ENCODE measurements at places on chromosomes 6 and 20.

- H3K4me1 ChIP-seq, result peaks cover 42% of the 10 kb centered on the region
- H3K4me3 ChIP-seq, result peak overlapping the region; percentile 87
Measured at GRCh38 chr6:29965563-29965872, 23.2 kb downstream of the HLA-A start.

GRCh38 chr6:19434065-19434464, 403.1 kb upstream of the ID4 start:
- H3K27me3 ChIP-seq, result no peaks in the 10 kb centered on the region
- no peak overlapping the region for H3K27ac ChIP-seq
- no peaks in the 10 kb centered on the region for H3K36me3 ChIP-seq
- DNase-seq, result no peak
- no peaks in the 10 kb centered on the region for H3K4me1 ChIP-seq
- no peak overlapping the region for H3K4me3 ChIP-seq

GRCh38 chr6:121932076-121932991, 467.1 kb upstream of the HSF2 start:
- DNase-seq, result no peak
- no peak overlapping the region for H3K27ac ChIP-seq
- H3K4me3 ChIP-seq, result no peak overlapping the region
- H3K4me1 ChIP-seq, result no peaks in the 10 kb centered on the region

DNA sequence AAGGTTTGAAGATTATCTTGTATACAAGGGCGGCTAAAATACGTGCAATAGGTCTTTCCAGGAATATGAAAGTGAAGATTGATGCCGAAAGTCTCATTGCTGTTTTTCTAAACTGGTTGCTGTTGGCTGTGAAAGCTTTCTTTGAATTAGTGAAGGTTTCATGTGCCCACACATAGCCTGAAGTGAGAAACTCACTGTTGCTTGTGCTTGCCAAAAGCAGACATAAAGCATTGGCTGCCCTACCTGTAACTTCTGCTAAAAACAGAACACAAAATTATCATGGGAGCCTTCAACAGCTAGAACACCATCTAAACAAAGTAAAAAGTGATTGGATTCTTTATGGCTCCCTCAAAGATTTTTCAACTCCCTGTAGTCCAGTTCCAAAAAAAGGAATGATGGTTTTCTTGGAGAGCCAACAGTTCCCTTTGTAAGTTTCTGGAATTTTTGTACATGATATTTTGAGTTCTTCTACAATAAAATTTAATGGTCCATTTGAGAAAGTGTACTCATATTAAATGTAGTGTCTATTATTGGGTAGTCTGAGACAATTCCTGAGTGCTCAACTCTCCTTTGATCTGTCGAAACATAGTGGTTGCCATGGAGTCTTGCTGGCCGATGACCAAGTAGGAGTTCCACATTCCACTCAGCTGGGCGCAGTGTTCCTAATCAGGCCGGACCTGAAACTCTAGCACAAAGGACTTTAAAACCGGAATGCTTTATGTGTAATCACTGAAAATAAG, 68.5 kb downstream of the PLEKHG1 start:
- H3K36me3 ChIP-seq, result no peaks in the 10 kb centered on the region
- H3K4me3 ChIP-seq, result no peak overlapping the region
- no peak for DNase-seq
- H3K27me3 ChIP-seq, result peaks cover 6% of the 10 kb centered on the region
- peaks cover 3% of the 10 kb centered on the region for H3K4me1 ChIP-seq
- H3K27ac ChIP-seq, result no peak overlapping the region

DNA sequence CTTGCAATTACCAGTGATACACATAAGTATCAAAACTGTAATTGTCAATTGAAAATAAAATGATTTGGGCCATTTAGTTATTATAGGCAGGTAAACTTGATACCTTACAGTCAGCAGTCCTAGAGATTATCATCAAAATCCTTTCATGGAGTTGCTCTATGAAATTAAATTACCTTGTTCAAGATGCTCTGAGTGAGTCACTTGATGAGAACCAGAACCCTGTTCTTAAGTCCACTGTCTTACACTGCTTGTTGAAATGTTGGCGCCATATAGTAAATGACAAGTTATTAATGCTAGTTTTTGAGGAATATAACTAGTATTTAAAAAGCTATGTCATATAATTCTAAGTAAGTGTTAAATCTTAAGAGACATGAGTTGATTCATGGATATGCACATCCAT, 37.2 kb upstream of the BAG2 start:
- H3K36me3 ChIP-seq, result no peaks in the 10 kb centered on the region
- H3K27me3 ChIP-seq, result no peaks in the 10 kb centered on the region
- H3K27ac ChIP-seq, result no peak overlapping the region
- DNase-seq, result no peak
- H3K4me1 ChIP-seq, result no peaks in the 10 kb centered on the region
- H3K4me3 ChIP-seq, result no peak overlapping the region
